ENCODE measurements at places on chromosomes 1 and 21. TPM values are rescaled to one million over a fixed set of nuclear protein-coding genes. Genes with fewer than 3 reads are reported as not detected.

Gene IGSF3
- 36.0 TPM for total RNA-seq

Gene RPTN
- total RNA-seq, result not detected

- no peak for DNase-seq
Measured at GRCh38 chr1:43857163-43857562, 76.4 kb upstream of the ARTN start.

DNA sequence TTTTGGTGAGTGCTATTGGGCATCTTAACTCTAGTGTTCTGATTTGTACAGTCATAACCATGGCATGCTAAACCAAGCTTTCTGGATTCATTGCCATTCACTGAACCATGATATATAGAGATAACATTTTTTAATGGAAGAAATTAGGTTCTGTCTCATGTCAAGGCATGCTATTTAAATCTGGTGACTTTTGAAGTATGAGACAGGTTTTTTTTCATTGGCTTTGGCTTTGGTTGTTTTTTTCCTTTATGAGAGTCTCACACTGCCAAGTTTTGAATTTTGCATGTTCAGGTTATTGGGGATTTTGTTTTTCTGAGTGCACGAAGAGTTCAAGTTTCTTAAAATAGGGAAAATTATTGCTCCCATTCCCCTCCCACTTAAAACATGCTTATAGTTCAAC lies 141.3 kb upstream of the ADAMTS5 start:
- DNase-seq, result peak; percentile 60

Gene OR2G3
- total RNA-seq, result not detected

Data from Caki2 (cell line).